ENCODE measurements at places on chromosomes 6 and 20.

GRCh38 chr6:93139408-93140081, 279.8 kb downstream of the EPHA7 start:
- no peak for DNase-seq

GRCh38 chr20:31687777-31688176, 34.9 kb downstream of the BCL2L1 start:
- DNase-seq, result no peak

DNA sequence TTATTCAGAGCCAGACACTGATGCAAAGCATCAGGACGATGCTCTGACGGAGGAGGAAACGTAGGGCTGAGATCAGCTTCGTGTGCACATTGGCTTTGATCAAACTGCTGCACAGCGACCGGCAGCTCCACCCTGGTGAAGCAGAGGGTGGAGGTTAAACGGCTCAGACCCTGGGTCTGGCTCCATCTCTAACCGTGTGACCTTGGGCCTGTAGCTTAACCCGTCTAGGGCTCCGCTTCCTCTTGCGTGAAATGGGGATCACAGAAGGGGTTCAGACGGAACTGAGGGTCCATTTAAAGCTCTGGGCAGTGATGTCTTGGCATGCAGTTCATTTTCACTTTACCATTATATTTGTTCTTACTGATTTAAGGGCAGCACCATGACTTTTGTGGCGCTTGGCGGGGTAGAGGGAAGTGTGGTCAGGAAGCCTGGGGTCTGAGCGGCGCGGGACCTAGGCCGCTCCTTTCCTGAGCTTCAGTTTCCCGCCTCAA, 644 bp downstream of the RBL1 start:
- DNase-seq, result peak; percentile 24

DNA sequence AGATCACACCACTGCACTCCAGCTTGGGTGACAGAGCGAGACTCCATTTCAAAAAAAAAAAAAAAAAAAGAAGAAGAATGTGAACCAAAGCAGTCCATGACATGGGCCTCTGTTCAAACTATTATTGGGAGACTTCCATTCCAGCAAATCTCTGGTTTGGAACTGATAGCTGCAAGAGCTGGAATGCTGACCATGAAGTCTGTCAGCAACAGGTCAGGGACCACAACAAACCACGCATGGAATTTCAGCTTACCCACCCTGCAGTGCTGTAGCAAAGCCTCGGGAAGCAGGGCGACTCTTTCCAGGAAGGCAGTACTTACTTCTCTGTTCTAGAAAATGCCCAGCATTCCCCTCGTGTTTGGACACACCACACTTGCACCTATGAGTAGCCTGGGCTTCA, 34.1 kb upstream of the TBC1D7 start:
- no peak for DNase-seq

DNA sequence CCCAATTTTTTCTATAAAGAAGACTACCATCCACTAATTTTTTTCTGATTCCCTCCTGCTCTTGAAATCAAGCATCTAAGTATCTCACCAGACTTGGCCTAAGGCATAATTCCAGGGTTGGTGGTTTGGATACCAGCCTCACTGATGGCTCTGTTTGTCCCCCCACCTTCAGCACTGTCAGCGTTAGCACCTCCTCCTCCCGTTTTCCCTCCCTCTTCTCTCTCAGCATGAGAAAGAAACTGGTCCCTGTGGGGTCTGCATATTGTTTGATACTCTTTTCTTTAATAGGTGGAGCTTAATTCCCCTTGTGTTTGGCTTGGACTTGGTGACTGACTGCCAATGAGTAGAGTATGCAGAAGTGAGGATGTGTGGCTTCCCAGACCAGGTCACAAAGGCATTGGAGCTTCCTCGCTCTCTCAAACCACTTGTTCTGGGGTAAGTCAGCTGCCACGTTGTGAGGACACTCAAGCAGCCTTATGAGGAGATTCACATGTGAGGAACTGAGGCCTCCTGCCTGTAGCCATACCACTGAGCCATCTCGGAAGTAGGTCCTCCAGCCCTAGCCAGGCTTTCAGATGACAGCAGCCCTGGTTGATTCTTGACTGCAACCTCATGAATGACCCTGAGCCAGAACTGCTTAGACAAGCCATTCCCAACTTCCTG, 65.2 kb downstream of the RIOK1 start:
- DNase-seq, result no peak
